ENCODE measurements at places on chromosomes 6 and 20.
A peak's percentile ranks its signal among the peaks of the same experiment; 100 is the strongest.

- H3K27ac ChIP-seq, result no peak overlapping the region
- H3K4me1 ChIP-seq, result no peaks in the 10 kb centered on the region
- no peak overlapping the region for H3K4me3 ChIP-seq
- DNase-seq, result no peak
Measured at GRCh38 chr6:113185299-113185698, 671.8 kb upstream of the MARCKS start.

DNA sequence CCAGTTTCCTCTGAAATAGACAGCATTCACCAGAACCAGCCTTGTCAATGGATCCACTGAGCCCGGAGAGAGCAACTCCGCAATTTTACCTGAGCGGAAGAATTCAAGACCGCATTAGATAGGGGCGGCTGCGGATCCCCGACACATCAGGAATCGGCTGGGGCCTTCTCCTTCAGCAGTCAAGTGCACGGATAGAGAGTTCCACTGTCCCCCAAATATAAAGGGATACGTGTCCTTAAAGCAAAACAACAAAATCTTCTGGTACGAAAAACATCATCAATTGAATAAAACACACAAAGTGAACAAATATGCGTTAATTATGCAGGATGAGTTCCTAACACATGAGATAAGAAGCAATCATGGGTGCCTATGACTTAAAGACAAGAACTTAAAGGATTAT lies 18.3 kb downstream of the SERPINB6 start:
- peaks cover 3% of the 10 kb centered on the region for H3K27me3 ChIP-seq
- no peak overlapping the region for H3K27ac ChIP-seq
- DNase-seq, result no peak
- no peaks in the 10 kb centered on the region for H3K4me1 ChIP-seq
- no peaks in the 10 kb centered on the region for H3K36me3 ChIP-seq

- no peak overlapping the region for H3K27ac ChIP-seq
- no peaks in the 10 kb centered on the region for H3K27me3 ChIP-seq
- no peaks in the 10 kb centered on the region for H3K4me1 ChIP-seq
- no peak for DNase-seq
Measured at GRCh38 chr20:14009208-14009607, 13.9 kb downstream of the MACROD2 start.

DNA sequence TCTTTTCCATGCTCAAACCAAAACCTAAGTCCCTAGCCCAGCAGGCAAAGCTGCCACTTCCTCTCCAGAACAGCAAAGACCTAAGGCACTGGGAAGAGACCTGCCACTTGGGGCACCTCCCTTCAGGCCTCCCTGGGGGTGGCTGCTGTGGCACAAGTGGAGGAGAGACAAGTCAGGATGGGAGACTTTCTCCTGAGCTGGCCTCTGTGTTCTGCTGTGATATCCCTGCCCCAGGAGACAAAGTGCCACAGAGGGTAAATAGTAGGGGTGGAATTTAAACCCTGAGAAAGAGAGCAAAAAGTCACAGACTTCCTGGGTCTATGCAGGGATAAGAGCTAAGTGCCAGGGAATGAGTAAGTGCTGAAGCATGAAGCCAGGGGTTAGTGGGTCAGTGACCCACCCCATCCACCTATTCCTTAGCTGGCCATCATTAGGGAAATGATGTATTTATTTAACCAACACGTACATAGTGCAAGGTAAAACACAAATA lies 84.2 kb downstream of the MRPL14 start:
- H3K27me3 ChIP-seq, result no peaks in the 10 kb centered on the region
- no peaks in the 10 kb centered on the region for H3K36me3 ChIP-seq
- H3K27ac ChIP-seq, result no peak overlapping the region
- DNase-seq, result peak; percentile 20
- peaks cover 10% of the 10 kb centered on the region for H3K4me1 ChIP-seq

- peak; percentile 42 for DNase-seq
- no peaks in the 10 kb centered on the region for H3K27me3 ChIP-seq
- H3K27ac ChIP-seq, result peak overlapping the region; percentile 93
- peaks cover 43% of the 10 kb centered on the region for H3K4me1 ChIP-seq
- peaks cover 20% of the 10 kb centered on the region for H3K36me3 ChIP-seq
Measured at GRCh38 chr20:63625771-63626423, 1.0 kb downstream of the GMEB2 start.

GRCh38 chr6:143802833-143803565 lies 40.1 kb upstream of the LTV1 start:
- H3K27me3 ChIP-seq, result no peaks in the 10 kb centered on the region
- no peak overlapping the region for H3K4me3 ChIP-seq
- DNase-seq, result no peak
- no peaks in the 10 kb centered on the region for H3K4me1 ChIP-seq

DNA sequence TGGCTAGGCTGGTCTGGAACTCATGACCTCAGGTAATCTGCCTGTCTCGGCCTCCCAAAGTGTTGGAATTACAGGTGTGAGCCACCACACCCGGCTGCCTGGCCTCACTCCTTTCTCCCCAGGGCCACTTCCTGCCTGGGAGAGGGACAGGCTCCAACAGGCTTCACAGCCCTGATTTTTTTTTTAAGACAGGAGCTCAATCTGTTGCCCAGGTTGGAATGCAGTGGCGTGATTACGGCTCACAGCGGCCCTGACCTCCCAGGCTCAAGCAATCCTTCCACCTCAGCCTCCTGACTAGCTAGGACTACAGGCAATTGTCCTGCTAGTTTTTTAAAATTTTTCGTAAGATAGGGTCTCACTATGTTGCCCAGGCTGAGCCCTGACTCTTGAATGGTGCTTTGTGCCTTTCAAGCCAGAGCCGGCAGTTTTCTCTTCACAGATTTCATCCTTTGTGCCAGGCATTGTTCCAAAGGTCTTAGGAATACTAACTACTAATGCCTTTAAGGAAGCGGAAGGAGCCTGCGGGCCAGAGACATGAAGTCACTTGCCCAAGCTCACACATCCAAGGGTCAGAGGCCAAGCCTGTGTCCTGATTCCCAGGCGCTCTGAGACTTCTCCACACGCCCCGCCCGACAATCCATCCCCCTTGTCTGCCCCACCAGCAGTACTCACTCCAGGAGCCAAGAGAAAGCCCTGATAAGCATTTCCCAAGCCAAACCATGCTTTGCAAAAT lies 19.2 kb downstream of the CAPN11 start:
- H3K4me1 ChIP-seq, result peaks cover 3% of the 10 kb centered on the region
- no peaks in the 10 kb centered on the region for H3K27me3 ChIP-seq
- no peak for DNase-seq
- H3K36me3 ChIP-seq, result no peaks in the 10 kb centered on the region
- no peak overlapping the region for H3K27ac ChIP-seq
- no peak overlapping the region for H3K4me3 ChIP-seq

GRCh38 chr6:53643481-53643965 lies 22.0 kb downstream of the KLHL31 start:
- H3K36me3 ChIP-seq, result no peaks in the 10 kb centered on the region
- H3K4me1 ChIP-seq, result peaks cover 20% of the 10 kb centered on the region
- DNase-seq, result no peak

GRCh38 chr6:79223611-79224404 lies 10.7 kb downstream of the HMGN3 start:
- H3K27me3 ChIP-seq, result no peaks in the 10 kb centered on the region
- no peaks in the 10 kb centered on the region for H3K4me1 ChIP-seq
- no peak overlapping the region for H3K4me3 ChIP-seq
- H3K27ac ChIP-seq, result no peak overlapping the region
- DNase-seq, result no peak

GRCh38 chr6:154070657-154071056 lies 31.6 kb downstream of the OPRM1 start:
- H3K27me3 ChIP-seq, result no peaks in the 10 kb centered on the region
- H3K36me3 ChIP-seq, result no peaks in the 10 kb centered on the region
- no peak overlapping the region for H3K27ac ChIP-seq
- no peak overlapping the region for H3K4me3 ChIP-seq
- DNase-seq, result no peak

GRCh38 chr20:36306553-36307411 lies 643 bp downstream of the DLGAP4 start:
- H3K36me3 ChIP-seq, result no peaks in the 10 kb centered on the region
- H3K4me3 ChIP-seq, result no peak overlapping the region
- H3K4me1 ChIP-seq, result no peaks in the 10 kb centered on the region
- H3K27ac ChIP-seq, result no peak overlapping the region

GRCh38 chr20:50491926-50492634 lies 18.1 kb upstream of the PTPN1 start:
- no peak for DNase-seq
- no peak overlapping the region for H3K4me3 ChIP-seq
- no peaks in the 10 kb centered on the region for H3K4me1 ChIP-seq
- no peaks in the 10 kb centered on the region for H3K36me3 ChIP-seq
- H3K27ac ChIP-seq, result no peak overlapping the region

GRCh38 chr6:90877616-90878015 lies 290.7 kb upstream of the MAP3K7 start:
- H3K4me1 ChIP-seq, result no peaks in the 10 kb centered on the region
- H3K4me3 ChIP-seq, result no peak overlapping the region
- H3K27me3 ChIP-seq, result peaks cover 4% of the 10 kb centered on the region
- no peak for DNase-seq
- no peak overlapping the region for H3K27ac ChIP-seq

- no peaks in the 10 kb centered on the region for H3K4me1 ChIP-seq
- no peak overlapping the region for H3K27ac ChIP-seq
- peaks cover 10% of the 10 kb centered on the region for H3K27me3 ChIP-seq
- DNase-seq, result no peak
Measured at GRCh38 chr20:41635158-41635557, 17.0 kb upstream of the CHD6 start.

DNA sequence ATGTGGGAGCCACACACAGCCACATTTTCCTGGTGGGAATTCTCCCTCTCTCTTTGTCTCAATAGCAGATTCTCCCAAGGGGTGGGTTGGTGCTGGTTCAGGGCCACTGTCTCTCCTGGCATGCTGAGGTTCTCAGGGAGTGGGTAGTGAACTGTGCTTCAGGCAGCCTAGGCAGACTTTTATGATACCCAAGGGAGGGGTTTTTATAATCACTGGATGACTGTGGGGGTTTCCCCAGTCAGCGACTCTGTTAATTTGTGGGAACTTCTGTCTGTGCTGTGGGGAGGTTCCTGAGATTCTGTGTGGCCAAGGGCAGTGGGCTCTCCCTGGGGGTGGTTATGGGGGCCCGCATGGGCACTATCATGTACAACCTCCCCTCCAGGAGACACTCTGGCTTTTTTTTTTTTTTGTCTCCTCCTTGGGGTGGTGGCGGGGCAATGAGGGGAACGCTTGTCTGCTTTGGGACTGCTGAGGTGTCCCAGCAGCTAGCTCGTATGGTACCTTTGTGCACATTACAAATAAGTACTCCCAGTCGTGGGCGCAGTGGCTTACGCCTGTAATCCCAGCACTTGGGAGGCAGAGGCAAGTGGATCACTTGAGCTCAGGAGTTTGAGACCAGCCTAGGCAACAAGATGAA lies 10.0 kb downstream of the PTK7 start:
- peaks cover 2% of the 10 kb centered on the region for H3K4me1 ChIP-seq
- no peak for DNase-seq
- H3K36me3 ChIP-seq, result no peaks in the 10 kb centered on the region
- H3K27me3 ChIP-seq, result no peaks in the 10 kb centered on the region
- H3K4me3 ChIP-seq, result no peak overlapping the region
- no peak overlapping the region for H3K27ac ChIP-seq

- H3K4me1 ChIP-seq, result no peaks in the 10 kb centered on the region
- no peak overlapping the region for H3K4me3 ChIP-seq
- H3K27me3 ChIP-seq, result no peaks in the 10 kb centered on the region
- peak; percentile 11 for DNase-seq
Measured at GRCh38 chr6:156719720-156720563, 57.2 kb upstream of the ARID1B start.

DNA sequence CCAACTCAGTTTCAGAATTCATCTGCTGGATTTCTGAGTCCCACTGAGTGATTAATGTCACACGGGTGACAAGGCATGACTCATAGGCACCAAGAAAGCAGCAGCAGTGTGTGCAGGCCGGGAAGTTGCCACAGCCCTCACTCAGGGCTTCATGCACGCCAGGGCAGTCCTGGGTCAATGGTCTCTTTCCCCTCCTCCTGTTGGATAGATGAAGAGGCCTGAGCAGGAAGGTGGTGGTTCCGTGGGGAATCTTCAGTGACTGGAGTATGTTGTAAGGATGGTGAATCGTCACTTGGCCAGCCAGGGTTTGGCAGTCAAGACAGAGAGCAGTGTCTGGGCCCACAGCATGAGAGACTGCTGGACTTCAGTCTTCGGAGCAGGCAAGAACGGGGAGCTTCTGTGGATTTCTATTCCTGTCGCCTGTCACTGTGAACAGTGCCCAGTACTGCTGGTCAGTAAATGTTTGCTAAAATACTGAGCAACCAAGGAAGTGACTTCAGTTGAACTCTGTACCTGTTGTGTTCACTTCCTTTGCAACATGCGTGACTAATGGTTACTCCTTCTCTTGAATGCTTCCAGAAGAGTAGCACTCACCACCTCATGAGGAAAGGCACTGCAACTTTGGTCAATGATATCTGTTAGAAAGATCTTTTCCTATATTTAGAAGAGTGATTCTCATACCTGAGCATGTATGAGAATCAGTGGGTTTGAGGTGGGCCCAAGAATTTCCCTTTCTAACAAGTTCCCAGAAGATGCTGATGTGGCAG lies 62.0 kb upstream of the CD93 start:
- peak overlapping the region; percentile 49 for H3K27ac ChIP-seq
- H3K4me3 ChIP-seq, result no peak overlapping the region
- no peaks in the 10 kb centered on the region for H3K36me3 ChIP-seq
- H3K27me3 ChIP-seq, result no peaks in the 10 kb centered on the region

DNA sequence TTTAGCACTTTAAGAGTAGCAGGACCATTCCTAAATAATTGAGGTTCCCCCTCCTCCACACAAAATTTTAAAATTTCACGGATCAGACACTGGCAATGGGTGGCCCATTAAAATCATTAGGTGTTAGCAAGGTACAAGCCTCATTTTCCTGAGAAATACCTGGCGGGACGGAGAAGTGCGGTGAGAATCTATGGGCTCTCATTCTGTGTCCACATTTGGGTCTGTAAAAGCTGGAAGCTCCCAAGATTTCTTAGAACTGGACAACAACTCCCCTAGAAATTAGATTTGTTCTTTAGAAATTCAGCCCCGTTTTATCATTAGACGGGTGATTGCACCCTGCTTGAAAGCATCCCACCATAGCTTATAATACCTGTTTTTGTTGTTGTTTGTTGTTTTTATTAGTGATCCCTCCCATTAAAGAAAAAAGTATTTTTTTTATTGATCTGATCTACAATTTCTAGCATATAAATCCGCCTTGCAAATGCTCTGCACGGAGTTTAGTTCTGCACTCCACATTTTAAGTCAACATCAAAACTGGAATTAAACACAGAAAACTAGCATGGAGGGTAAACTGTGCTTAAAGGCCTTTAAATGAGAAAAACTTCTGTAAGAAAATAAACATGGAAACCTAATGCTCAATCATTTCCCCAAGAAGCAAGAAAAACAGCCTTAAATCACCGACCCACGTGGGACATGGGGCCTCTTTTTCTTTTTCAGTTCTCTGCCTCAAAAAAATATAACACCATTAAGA lies 5.7 kb downstream of the SIM1 start:
- H3K36me3 ChIP-seq, result no peaks in the 10 kb centered on the region
- H3K4me3 ChIP-seq, result no peak overlapping the region
- peaks cover 28% of the 10 kb centered on the region for H3K4me1 ChIP-seq
- no peak overlapping the region for H3K27ac ChIP-seq
- DNase-seq, result no peak

GRCh38 chr20:11270566-11270965 lies 596.8 kb upstream of the JAG1 start:
- H3K4me1 ChIP-seq, result no peaks in the 10 kb centered on the region
- no peak overlapping the region for H3K27ac ChIP-seq
- H3K27me3 ChIP-seq, result no peaks in the 10 kb centered on the region
- no peak for DNase-seq
- no peak overlapping the region for H3K4me3 ChIP-seq

- H3K27me3 ChIP-seq, result no peaks in the 10 kb centered on the region
- H3K4me3 ChIP-seq, result no peak overlapping the region
- H3K4me1 ChIP-seq, result no peaks in the 10 kb centered on the region
Measured at GRCh38 chr6:169665289-169665688, 36.5 kb downstream of the WDR27 start.

- no peaks in the 10 kb centered on the region for H3K36me3 ChIP-seq
- H3K4me3 ChIP-seq, result no peak overlapping the region
- no peak overlapping the region for H3K27ac ChIP-seq
- DNase-seq, result no peak
Measured at GRCh38 chr20:56816349-56816748, 187.2 kb downstream of the TFAP2C start.

All from DND-41 (cell line).